Trophoblast cell (in vitro differentiated cells and primary cell): ENCODE measurements at places on chromosomes 4 and X.

GRCh38 chr4:97720869-97721432, 422.3 kb downstream of the STPG2 start:
- DNase-seq, result peak; percentile 45

GRCh38 chr4:8739820-8740665, 131.6 kb downstream of the HMX1 start:
- DNase-seq, result no peak

GRCh38 chr4:107423677-107424405, 296.2 kb downstream of the PAPSS1 start:
- DNase-seq, result peak; percentile 52

DNA sequence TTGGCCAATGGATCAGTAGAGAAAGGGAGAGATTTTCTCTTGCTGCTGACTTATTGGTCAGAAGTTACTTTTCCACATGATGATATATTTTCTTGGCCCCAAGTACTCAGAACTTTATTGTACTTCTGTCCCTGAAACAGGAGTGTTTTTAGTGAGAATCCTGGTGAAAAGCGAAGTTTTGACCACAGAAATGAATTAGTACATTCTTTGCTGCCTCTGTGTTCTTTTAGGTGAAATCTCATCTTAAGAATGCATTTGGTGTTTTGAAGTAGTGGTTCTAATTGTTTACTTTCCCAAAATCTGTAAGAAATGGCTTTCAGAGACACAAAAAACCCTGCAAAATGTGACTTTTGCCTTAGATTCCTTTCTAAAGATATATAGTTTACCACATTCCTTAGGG, 240.4 kb downstream of the FRMPD4 start:
- no peak for DNase-seq

DNA sequence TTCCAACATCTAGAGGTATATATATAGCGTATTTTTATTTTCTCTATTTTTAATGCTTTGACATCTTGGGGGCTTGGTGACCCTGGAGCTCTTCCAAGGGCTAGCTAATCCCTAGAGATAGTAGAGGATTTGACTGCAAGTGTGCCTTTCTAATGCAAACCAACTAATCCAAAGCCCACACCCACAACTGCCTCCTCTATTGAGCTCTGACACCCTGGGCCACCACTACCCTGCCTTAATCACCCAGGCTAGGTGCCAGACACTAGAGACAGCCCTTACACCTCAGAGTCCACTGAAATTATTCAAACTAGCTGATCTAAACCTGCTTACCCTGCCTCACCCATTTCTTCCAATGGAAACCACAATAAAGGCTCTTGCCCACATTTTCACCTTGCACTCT, 69.6 kb upstream of the ATXN3L start:
- DNase-seq, result no peak

DNA sequence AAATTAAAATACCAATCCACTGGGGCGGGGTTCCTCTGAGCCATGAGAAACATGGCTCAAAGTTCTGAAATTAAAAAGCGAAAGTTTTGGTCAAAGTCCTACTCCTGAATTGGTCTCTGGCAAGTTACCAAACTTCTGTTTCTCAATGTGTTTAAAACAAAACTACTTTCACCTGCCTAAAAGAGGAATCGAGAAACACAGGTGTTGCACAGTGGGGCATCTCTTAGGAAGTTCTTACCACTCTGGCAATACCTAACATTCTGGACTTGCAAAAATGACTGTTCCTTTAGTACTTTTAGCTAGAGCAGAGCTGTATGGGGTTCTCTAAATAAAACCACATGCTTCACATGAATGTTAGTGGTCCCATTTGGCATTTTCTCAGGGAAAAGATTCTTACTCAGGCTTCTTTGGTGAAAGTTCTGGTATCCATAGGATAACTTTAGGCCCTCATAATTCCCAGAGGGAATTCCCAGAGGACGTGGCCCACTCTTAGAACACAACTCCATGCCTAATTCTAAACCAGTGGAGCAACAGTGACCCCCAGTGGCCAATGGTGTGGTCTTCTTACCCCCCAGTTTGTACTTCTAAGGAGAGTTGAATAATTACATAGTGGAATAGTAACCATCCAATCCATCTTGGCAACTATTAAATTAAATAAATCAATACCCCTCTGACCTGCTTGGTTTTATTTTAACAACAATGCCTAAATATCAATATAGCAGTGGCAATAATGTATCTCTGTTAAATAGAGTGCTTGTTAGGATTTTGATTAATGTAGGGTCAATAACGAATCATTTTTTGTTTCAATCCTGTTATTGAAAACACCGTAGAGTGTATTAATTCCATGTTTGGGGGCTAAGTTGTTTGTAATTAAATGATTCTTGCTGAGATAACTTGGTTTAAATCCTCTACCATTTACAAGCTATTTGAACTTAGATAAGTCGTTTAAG, 21.9 kb downstream of the BMP3 start:
- peak; percentile 69 for DNase-seq

GRCh38 chr4:95213366-95213765, 335.4 kb downstream of the UNC5C start:
- DNase-seq, result no peak

- DNase-seq, result peak; percentile 82
Measured at GRCh38 chr4:26878794-26879391, 18.3 kb downstream of the STIM2 start.

- DNase-seq, result no peak
Measured at GRCh38 chrX:19350941-19351384, 7.2 kb downstream of the PDHA1 start.

- no peak for DNase-seq
Measured at GRCh38 chrX:148784137-148784536, 283.7 kb downstream of the AFF2 start.

- DNase-seq, result no peak
Measured at GRCh38 chrX:46730765-46731164, 28.2 kb downstream of the SLC9A7 start.
